ENCODE measurements at places on chromosomes 3 and 15. TPM values are rescaled to one million over a fixed set of nuclear protein-coding genes. Genes with fewer than 3 reads are reported as not detected.

GRCh38 chr3:8464668-8465067, 37.0 kb upstream of the LMCD1 start:
- no peaks in the 10 kb centered on the region for H3K36me3 ChIP-seq
- H3K27ac ChIP-seq = no peak overlapping the region
- H3K27me3 ChIP-seq = no peaks in the 10 kb centered on the region
- no peak overlapping the region for H3K4me3 ChIP-seq
- H3K4me1 ChIP-seq = no peaks in the 10 kb centered on the region

Gene IL16
- 0.65 TPM for total RNA-seq

Gene SNTN
- total RNA-seq = not detected

Gene LRRFIP2
- total RNA-seq = 40.2 TPM

Gene JMJD7
- total RNA-seq = 6.5 TPM

- no peaks in the 10 kb centered on the region for H3K27me3 ChIP-seq
- H3K4me1 ChIP-seq = no peaks in the 10 kb centered on the region
These were observed 30.3 kb downstream of the TPRA1 start for GRCh38 chr3:127560051-127560787.

- no peak overlapping the region for H3K27ac ChIP-seq
- no peaks in the 10 kb centered on the region for H3K36me3 ChIP-seq
- H3K27me3 ChIP-seq = peaks cover 62% of the 10 kb centered on the region
- H3K4me1 ChIP-seq = no peaks in the 10 kb centered on the region
These were observed 8.3 kb downstream of the CACNA1D start for GRCh38 chr3:53502737-53503136.
